Putamen (tissue), 1 donor: ENCODE measurements at places on chromosomes 16 and 17.

GRCh38 chr17:33366960-33367359 is 73.9 kb upstream of the ASIC2 start:
- DNase-seq: no peak

- DNase-seq: no peak
Observed at GRCh38 chr17:63665527-63666214, 34.3 kb downstream of the LIMD2 start.

DNA sequence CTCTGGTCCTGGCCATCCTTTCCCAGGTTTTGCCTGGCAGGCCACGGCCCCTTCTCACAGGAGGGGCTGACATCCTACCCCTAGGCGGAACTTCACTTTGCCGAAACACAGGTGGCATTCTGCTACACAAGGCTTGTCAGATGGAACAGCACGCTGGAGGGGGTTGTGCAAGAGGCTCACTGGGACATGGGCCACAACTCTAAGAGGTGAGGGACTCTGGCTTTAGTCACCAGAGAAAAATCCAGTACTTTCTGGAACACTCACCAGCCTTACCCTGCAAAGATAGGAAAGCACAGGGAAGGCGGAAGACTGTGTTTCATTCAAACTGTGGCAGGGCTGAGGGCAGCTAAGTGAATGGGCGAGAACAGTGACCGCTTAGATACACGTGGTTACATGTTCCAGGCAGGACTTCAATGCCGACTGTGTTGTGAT is 18.3 kb downstream of the CDC42EP4 start:
- no peak for DNase-seq

GRCh38 chr17:11412654-11413053 is 171.6 kb downstream of the SHISA6 start:
- no peak for DNase-seq

- DNase-seq: no peak
Observed at GRCh38 chr16:5196204-5196603, 98.6 kb upstream of the EEF2KMT start.

DNA sequence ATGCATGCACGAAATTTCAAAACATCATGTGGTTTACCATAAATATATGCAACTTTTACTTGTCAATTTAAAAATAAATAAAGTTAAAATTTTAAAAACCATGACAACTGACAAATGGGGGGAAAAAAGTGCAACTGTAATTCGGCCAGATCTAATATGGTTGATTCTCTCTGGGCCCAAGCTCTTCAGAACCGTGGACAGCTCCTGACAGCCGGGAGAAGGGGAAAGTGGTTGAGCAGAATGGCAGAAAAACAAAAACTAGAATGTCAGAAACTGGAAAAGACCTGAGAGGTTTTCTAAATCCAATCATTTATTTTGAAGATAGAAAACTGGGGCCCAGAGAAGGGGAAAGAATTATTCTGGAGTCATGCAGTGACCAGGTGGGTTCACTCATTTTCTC is 126.6 kb downstream of the TMEM132E start:
- no peak for DNase-seq

DNA sequence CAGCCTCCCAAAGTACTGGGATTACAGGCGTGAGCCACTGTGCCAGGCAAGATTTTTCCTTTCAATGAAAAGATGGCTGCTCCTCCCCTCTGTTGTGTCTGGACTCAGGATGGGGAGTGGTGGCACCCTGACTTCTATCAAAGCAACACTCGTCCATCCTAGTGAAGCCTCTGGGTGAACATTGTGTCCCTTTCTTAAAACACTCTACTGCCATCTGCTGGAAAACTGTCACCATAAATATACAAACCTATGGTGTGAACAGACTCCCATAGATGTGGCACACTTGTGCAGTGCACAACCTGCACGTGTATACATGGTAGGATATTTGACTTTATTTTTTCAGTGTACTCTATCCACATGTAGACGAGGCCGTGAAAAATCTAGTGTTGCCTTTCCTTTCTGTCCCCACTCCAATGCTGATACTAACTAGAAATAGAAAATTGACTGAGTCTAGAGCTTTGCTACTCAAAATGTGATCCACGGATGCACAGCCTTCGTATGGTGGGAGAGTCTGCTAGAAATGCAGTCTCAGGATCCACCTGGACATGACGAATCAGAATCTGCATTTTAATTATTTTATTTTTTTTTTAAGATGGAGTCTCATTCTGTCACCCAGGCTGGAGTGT is 55.9 kb upstream of the PLCG2 start:
- DNase-seq: peak; percentile 71

- no peak for DNase-seq
Observed at GRCh38 chr17:80382956-80383355, 32.0 kb upstream of the ENDOV start.

- DNase-seq: no peak
Observed at GRCh38 chr16:10646581-10647263, 48.0 kb downstream of the TEKT5 start.

GRCh38 chr17:7667656-7668406 is 17.1 kb downstream of the ATP1B2 start:
- DNase-seq: peak; percentile 78

- DNase-seq: no peak
Observed at GRCh38 chr16:79098907-79099306, 501.6 kb downstream of the MAF start.

DNA sequence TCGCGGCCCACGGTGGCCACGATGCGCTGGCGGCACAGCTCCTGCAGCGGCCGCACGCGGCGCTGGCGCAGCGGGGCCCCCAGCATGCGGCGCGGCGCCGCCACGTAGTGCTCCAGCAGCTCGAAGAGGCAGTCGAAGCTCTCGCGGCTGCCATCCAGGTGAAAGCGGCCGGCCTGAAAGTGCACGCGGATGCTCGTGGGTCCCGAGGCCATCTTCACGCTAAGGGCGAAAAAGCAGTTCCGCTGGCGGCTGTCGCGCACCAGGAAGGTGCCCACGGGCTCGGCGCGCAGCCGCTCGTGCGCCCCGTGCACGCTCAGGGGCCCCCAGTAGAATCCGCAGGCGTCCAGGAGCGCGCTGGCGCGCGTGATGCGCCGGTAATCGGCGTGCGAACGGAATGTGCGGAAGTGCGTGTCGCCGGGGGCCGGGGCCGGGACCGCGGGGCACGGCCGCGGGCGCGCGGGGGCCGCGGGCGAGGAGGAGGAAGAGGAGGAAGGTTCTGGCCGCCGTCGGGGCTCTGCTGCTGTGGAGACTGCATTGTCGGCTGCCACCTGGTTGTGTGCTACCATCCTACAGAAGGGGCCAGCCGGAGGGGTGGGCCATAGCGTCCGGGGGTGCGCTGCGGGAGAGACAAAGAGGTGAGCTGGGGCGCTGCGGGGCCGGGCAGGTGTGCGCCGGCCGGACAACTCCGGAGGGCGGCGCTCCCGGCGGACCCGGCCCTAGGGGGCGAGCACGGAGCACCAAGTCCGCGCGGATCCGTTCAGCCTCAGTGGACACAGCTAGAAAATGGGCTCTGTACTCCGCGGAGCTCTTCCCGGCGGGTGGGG is 879 bp downstream of the SOCS1 start:
- DNase-seq: no peak

DNA sequence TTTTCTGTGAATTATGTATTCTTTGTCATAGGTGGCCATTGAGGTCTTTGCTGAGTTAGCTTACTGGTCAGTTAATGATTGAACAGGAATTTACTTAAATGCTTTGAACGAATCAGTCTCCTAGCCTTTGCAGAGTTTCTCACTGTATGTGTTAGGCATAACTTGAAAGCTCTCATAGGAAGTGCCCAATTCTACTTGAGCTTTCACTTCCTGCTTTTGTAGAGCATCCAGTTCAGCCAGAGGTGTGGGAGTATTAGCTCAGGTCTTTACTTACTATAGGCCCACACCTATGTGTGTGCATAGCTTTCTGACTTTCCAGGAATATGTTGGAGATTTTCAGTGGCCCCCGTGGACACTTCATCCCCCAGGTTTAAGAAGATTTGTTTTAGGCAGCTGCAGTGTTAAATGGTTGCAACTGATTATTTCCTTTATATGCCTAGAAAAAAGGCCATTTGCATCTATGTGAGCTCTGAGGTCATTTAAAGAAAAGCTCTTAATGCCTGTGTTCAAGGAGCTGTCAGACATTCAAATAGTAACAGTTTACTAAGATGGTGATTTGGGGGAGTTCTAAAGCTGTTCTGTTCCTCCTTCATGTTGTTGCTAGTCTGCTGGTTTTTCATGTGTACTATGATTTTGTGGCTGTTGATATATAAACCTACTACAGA is 62.3 kb downstream of the PHKB start:
- DNase-seq: no peak

GRCh38 chr17:50523208-50523607 is 9.3 kb upstream of the EPN3 start:
- no peak for DNase-seq

- no peak for DNase-seq
Observed at GRCh38 chr17:71899317-71899716, 221.5 kb upstream of the SOX9 start.

- no peak for DNase-seq
Observed at GRCh38 chr16:86578611-86579267, 390 bp downstream of the FOXL1 start.

DNA sequence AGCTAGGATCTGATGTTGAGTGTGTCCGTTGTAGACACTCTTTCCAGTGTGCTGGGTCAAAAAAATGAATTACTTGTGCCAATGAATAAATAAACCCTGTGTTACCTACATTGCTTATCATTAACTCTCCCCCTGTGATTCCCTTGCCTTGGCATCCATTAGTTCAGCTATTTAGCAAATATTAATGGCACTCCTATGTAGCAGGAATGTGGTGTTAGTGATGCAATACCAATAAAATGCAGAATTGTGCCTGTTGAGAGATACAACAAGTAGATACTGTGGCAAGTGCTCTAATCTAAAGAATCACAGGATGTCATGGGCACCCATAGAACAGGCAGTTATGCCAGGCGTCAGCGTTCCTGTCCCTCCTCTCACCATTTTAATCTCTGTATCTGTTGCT is 343.2 kb downstream of the PMP22 start:
- no peak for DNase-seq

DNA sequence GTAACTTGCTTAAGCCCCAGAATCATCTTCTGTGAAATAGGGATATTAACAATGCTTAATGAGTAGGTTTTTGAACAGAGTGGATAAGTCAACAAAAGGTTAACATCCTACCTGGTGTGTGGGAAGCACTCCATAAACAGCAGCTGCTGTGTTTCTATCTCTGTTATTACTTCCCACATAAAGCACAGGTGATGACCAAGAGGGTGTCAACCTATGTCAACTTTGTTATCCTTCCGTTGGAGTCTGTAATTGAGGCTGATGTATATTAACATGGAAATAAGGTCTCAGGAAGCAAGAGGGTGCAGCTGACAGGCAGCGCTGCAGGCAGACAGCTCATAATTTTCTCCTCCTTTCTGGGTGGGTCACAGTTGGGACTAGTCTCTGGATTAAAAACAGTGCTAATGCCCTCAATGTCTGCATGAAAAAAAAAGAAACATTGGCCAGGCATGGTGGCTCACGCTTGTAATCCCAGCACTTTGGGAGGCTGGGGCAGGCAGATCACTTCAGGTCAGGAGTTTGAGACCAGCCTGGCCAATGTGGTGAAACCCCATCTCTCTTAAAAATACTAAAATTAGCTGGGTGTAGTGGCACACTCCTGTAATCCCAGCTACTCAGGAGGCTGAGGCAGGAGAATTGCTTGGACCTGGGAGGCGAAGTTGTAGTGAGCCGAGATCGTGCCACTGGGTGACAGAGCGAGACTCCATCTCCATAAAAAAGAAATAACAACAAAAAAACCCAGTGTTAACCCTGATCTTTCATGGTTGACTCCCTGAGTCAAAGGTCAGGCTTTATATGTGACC is 269.6 kb downstream of the SNX29 start:
- no peak for DNase-seq

DNA sequence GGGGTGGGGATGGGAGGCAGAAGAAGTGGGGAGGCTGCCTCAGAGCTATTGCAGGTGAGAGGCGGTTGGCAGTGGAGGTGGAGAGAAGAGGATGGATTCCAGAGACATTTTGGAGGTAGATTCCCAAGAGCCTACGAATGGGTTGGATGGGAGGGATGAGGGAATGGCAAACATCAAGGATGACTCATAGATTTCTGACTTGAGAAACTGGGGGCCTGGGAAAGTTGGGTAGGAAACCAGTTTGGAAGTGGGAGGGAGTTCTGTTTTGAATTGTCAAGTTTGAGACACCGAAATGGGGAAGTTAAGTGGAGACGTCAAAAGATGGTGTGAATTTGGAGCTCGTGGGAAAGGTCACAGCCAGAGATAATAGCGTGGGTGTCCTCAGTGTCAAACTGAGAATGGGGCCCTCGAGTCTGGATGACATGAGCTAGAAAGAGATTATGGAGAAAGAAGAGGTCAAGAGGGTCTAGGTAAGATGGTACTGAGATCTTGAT is 6.2 kb upstream of the CYLD start:
- no peak for DNase-seq

DNA sequence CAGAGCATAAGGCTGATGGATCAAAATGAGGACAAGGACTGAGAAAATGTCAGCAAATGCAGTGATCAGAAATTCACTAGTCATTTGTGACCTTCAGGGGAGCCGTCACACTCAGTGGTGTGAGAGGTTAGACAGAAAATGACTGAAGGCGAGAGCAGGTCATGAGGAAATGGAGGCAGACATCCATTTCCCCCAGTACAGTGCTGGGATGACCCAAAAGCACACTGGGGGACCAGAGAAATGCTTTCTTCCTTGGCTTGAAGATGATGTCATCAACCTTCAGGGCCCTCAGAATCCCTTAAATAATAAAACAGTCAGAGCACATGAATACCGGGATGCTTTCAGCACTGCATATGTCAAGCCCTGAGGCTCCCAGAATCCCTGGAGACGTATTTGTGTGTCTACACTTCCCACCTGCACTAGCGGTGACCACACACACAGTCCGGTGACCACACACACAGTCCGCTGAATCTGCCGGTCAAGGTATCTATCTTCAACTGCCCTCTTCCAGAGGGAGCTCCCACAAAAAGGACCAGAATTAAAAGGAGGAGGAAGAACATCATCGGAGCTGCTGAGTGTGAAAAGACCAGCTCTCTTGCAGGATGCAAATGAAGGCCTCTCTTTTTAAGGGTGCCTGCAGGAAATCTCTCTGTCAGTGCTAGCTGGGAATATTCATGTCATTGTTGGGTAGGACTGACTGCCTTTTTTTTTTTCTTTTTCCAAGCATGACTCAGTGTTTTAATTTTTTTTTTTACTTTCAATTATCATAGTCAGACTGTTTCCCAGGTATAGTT is 8.2 kb downstream of the UBE2O start:
- DNase-seq: peak; percentile 63

DNA sequence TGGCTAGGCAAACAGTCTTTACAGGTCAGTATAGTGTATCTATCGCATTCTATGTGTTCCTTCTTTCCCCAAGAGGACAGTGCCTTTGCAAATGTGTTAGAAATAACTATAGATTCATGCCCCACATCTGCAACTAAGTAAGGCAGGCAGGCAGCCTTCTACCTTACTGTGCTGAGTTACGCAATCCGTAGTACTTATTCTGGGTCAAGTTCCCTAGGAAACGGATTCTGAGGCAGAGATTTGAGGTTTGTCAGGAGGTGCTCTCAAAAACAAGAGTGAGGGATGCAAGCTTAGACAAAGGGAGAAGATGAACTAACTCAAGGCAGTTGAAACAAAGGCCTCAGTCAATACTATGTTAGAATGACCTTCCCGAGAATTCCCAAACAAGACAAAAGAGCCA is 12.7 kb upstream of the ANKFY1 start:
- DNase-seq: peak; percentile 58

GRCh38 chr17:12995106-12995895 is 22.5 kb downstream of the ELAC2 start:
- no peak for DNase-seq
